ENCODE measurements at places on chromosomes 6 and 20. TPM values are rescaled to one million over a fixed set of nuclear protein-coding genes. Genes with fewer than 3 reads are reported as not detected.

DNA sequence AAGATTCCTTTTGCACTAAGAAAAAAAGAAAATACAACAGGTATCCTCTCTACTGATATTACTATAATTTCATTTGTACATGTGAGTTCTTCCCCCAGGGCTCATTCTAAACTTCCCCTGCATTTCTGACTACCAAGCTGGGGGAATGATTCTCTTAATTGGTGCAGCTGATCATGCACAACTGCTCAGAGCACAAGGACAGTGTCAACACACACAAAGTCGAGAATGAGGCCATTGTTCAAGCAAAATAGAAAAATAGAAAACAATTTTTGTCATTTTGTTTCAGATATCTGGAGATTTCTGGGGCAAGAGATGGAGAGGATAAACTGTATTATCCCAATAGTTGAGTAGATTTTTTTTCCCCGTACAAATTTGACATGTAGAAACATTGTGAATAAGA is 236.3 kb downstream of the HAO1 start:
- no peak for DNase-seq

The TAAR1 gene
- total RNA-seq: not detected

GRCh38 chr20:16476032-16476431 is 97.2 kb downstream of the KIF16B start:
- peak; percentile 69 for DNase-seq

DNA sequence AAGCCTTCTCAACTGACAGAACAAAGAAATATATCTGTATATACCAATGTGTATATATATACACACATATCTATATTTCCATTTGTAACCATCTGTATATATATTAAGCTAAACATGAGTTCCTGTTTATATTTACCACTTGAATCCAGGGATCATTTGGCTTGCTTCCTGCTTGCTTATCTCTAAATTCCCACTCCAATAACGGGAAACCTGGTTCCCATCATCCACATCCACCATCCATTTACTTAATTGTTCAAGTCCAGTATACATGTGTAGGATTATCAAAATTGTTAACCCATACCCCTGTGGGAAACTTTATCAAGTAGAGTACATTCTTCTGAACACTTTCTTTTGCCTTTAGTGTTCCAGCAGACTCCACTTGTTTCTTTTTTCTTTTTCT is 12.5 kb upstream of the SOX12 start:
- DNase-seq: no peak

GRCh38 chr6:119156757-119157505 is 78.5 kb upstream of the FAM184A start:
- DNase-seq: no peak

GRCh38 chr6:151585741-151586140 is 91.9 kb downstream of the CCDC170 start:
- no peak for DNase-seq

DNA sequence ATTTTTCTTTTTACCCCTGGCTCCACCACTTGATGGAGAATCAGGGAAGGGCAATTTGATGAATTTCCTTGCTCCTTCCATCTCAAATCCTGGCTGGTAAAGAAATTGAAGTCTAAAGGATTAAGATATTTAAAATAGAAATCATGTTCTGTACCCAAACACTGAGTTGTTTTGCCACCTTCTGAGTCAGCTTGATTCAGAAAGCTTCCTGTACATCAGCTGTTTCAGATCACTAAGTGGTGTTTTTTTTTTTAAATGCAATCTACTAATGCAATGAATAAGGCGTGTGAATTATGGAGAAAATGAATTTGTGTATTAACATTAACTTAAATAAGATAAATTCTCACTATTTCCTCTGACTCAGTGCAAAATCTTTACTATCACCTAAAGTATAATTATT is 11.5 kb upstream of the POPDC3 start:
- DNase-seq: peak; percentile 82

GRCh38 chr6:105429676-105430075 is 26.8 kb upstream of the PREP start:
- no peak for DNase-seq

DNA sequence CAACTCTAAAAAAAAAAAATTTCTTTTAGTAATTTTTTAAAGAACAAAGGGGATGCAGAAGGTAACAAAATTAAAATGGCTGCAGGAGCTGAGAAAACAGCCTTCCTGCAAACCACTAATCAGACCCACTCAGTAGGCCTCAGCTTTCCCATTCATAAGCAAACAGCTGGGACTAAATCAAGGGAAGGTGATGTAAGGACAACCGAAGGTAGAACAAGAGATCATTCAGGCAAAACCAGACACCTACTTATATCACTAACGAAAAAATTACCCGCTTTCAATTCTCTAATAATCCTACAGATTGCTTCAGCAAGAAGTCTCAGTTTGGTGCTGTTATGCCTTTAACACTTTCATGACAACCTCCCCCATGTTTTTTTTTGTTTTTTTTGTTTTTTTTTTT is 124.0 kb downstream of the ZMYND8 start:
- DNase-seq: no peak

The FAM217A gene
- not detected for total RNA-seq

DNA sequence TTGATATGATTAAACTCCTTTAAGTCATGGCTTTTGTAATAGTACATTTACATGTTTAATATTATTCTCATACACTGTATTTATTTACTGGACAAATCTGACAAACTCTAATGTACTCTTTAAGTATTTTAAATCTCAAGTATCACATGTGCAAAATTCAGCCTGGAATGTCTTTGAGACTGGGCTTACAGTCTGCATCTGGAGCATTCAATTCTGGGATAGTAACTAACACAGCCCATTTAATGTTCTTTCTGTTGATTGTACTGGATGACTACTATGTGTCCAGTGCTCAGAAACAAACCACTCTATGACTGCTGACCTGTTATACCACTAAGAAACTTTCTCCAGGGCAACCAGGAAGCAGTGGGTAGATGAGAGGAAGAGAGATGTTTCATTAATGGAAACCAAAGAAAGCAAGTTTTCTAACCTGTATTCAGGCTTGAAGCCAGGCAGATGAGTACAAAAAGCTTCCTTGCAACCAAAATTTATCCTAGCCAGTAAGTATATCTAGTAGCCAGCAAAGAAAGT is 26.8 kb downstream of the FBXL4 start:
- no peak for DNase-seq

GRCh38 chr6:106149472-106150069 is 63.4 kb downstream of the PRDM1 start:
- no peak for DNase-seq

- DNase-seq: peak; percentile 57
Observed at GRCh38 chr6:113875470-113875869, 18.3 kb downstream of the MARCKS start.

DNA sequence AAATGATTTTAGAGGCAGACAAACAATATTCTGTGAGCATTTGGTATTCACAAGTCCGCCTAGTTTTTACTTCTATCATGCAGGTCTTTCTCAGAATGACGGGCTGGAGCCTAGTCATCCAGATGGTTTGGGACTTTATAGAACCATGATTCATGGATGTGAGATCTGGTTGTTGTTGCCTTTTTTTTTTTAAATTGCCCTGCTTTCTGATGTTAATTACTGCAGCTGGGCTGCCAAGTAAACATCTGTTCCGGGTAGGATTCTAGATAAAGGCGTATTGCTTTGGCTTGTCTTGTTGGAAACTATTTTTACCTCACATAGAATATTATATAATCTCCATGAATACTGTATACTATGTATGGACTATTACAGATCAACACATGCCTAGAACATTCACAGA is 58.1 kb downstream of the RNF217 start:
- no peak for DNase-seq

The RNF144B gene
- 0.13 TPM for total RNA-seq

Data from LHCN-M2 (cell line).